ENCODE measurements at places on chromosomes 2 and 18.
A peak's percentile ranks its signal among the peaks of the same experiment; 100 is the strongest.

DNA sequence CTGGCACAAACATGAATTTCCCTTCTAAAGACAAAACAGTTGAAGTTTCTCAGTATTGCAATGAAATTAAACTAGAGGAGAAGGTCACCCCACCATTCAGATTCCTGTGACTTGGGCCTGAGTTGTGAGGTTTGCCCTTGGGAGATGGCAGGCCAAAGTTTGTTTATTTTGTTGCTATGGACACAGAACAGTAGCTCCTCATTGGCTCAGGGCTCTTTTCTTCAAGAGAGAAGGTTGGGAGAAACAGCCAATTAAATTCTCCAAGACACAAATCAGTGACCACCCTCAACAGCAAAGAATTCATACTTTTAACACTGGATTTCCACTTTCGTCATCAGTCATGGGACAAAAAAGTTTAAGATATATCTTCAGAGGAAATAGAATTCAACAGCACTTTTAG, at the start of gene FLACC1:
FLACC1 (minus strand) TSS at position 125 of the 400 bp plus-strand sequence. CDS start 5,941 bp downstream, outside the sequence.
- no peak for DNase-seq
- peak within 1 kb of the TSS; percentile 13 for H3K4me3 ChIP-seq
- H3K27ac ChIP-seq = peak within 1 kb of the TSS; percentile 72
- no peaks in the 10 kb centered on the region for H3K4me1 ChIP-seq
- no peaks in the 10 kb centered on the region for H3K36me3 ChIP-seq

DNA sequence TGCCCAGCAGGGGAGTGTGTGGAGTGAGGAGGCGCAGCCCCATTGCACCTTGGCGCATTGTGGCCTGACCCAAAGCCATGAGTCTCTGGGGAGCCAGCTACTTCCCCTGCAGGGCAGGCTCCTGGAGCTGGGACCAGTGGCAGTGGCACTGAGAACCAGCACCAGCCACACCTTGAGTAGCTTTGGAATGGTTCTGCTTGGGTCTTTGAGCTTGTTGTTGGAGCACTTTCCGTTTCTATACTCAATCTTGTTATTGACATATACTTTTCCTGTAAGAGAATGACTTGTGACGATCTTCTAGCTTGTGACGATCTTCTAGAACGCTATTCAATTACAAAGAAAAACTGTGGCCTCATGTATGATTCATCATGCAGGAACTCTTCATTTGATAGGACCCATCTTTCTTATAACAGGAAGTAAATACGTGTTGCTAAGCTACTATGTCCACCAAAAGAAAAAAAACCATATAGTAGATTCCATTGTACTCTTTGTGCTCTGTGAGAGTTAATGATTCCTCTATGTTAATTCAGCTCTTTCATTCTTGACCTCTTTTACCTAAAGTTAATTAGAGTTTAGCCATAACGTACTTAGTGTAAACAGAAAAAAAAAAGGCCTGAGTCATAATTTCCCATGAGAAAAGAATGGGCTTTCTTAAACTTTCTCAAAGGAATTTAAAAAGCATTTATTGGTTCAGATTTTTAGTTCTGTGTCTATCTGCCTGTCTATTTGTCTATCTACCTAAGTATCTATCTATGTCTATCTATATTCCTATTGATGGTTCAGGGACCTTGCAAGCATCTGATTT, 113.1 kb downstream of the GATA6 start:
- no peak for DNase-seq
- H3K4me3 ChIP-seq = no peak overlapping the region
- no peaks in the 10 kb centered on the region for H3K36me3 ChIP-seq
- H3K4me1 ChIP-seq = peaks cover 11% of the 10 kb centered on the region
- H3K27ac ChIP-seq = peak overlapping the region; percentile 80

GRCh38 chr2:64727013-64727767, 73.5 kb upstream of the SERTAD2 start:
- H3K27ac ChIP-seq = peak overlapping the region; percentile 11
- no peak overlapping the region for H3K4me3 ChIP-seq
- H3K27me3 ChIP-seq = no peaks in the 10 kb centered on the region
- no peaks in the 10 kb centered on the region for H3K4me1 ChIP-seq

DNA sequence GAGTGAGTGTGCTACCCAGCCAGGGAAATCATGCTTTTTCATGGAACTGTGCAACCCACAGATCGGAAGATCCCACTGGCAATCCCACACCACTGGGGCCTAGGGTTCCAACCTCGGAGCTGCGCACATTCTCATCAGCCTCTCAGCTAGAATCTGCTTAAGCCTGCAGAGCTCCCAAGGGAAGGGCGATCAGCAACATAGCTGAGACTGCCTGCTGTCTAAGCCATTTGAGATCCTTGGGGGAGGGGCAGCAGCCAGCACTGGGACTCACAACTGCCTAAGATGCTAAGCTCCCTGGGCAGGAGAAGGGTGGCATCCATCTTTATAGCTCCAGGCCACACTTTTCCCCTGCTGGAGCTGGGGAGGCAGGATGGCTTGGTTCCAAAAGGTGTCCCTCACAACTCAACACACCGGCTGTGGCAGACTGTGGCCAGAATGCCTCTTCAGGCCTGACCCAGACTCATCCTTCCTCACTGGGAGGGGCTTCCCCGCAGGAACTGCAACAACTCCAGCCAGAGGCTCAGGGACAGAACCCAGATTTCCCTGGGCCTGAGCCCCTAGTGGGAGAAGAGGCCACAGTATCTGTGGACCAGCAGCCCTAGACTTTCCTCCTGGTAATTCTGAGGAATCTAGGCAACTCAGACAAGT, 1133.3 kb upstream of the PIK3C3 start:
- DNase-seq = no peak
- no peaks in the 10 kb centered on the region for H3K4me1 ChIP-seq
- H3K4me3 ChIP-seq = no peak overlapping the region
- H3K27me3 ChIP-seq = no peaks in the 10 kb centered on the region
- no peak overlapping the region for H3K27ac ChIP-seq

DNA sequence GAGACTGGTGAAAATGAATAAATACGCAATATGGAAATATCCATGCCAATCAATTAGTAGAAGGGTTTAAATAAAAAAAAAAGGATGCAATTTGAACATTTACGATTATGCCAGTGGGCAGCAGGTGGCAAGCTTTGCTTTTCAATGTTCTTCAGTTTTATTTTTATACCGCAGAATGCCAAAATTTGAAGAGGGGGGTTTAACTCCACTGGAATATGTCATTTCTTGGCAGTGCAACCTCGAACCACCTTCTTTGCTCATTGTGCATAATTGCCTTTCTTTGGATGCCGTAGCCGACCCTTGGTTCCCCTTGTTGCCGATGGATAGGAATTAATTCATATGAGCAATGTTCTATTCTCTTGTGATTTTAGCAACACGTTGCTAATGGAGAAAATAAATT, 88.0 kb downstream of the LTBP1 start:
- H3K4me1 ChIP-seq = no peaks in the 10 kb centered on the region
- H3K27me3 ChIP-seq = no peaks in the 10 kb centered on the region
- no peak for DNase-seq
- no peak overlapping the region for H3K27ac ChIP-seq
- no peaks in the 10 kb centered on the region for H3K36me3 ChIP-seq

DNA sequence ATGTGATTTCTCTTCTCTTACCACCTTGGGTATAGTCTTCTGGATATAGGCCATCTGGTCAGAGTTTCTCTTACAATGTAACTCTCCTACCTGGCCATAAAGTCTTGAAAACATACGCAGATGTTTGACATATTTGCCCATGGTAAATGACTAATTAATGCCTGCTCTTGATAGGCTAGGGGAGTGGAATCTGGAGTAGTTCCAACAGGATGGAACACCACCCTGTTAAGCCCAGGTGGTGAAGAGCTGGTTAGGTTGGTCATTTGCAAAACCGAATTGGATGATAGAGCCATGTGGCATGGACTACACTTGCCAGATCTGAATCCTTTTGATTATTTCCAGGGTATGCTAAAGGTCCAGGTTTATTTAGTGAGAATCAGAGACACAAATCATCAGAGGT, 36.5 kb downstream of the HADHB start:
- H3K4me3 ChIP-seq = no peak overlapping the region
- no peaks in the 10 kb centered on the region for H3K4me1 ChIP-seq
- H3K36me3 ChIP-seq = peaks cover 11% of the 10 kb centered on the region
- H3K27ac ChIP-seq = no peak overlapping the region

GRCh38 chr18:10249801-10250200, 204.6 kb upstream of the APCDD1 start:
- no peak overlapping the region for H3K4me3 ChIP-seq
- no peak overlapping the region for H3K27ac ChIP-seq
- H3K4me1 ChIP-seq = no peaks in the 10 kb centered on the region
- no peak for DNase-seq
- no peaks in the 10 kb centered on the region for H3K27me3 ChIP-seq

DNA sequence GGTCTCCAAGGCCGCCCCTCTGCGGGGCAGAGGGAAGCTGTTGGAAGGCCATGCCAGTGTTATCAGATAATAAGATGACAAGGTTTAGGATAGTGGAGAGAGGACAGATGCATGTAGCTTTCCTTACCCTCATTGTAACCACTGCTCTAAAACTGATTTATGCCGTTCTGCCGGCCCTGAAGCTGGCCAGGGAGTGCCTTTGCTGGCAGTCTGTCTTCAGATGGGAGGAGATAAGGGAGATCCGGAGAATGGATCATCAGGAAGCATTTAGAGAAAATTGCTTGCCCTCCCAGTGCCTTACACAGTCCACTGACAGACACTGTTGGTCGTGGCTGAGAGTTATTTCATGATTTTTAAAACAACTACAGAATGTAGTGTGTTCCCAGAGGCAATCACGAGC, 35.4 kb upstream of the MYO3B start:
- H3K4me3 ChIP-seq = no peak overlapping the region
- no peaks in the 10 kb centered on the region for H3K36me3 ChIP-seq
- no peaks in the 10 kb centered on the region for H3K27me3 ChIP-seq
- DNase-seq = no peak
- no peaks in the 10 kb centered on the region for H3K4me1 ChIP-seq

GRCh38 chr2:230872968-230873660, 8.4 kb downstream of the ITM2C start:
- H3K36me3 ChIP-seq = no peaks in the 10 kb centered on the region
- no peaks in the 10 kb centered on the region for H3K4me1 ChIP-seq
- DNase-seq = no peak
- H3K27ac ChIP-seq = no peak overlapping the region
- no peaks in the 10 kb centered on the region for H3K27me3 ChIP-seq

Data from breast epithelium (tissue), 4 donors.